Myocyte (in vitro differentiated cells): ENCODE measurements at places on chromosomes 12 and 14.
A peak's percentile ranks its signal among the peaks of the same experiment; 100 is the strongest.

DNA sequence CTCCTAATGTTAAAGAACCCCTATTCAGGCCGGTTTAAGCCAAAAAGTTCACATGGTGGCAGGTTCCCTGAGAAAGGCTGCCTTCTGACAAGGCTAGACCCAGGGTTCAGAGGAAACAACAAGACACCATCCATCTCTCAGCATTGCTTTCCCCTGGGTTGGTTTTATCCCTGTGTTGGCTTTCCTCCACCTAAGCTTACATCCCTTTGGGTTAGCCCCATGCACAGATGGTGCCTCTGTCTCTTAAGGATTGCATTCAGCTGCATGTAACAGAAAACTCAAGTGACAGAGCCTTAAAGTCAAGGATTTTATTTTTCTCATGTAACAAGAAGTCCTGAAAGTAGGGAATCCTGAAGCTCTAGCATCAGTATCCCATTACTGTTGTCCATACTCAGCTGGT lies 42.8 kb upstream of the RIN3 start:
- no peak for DNase-seq

DNA sequence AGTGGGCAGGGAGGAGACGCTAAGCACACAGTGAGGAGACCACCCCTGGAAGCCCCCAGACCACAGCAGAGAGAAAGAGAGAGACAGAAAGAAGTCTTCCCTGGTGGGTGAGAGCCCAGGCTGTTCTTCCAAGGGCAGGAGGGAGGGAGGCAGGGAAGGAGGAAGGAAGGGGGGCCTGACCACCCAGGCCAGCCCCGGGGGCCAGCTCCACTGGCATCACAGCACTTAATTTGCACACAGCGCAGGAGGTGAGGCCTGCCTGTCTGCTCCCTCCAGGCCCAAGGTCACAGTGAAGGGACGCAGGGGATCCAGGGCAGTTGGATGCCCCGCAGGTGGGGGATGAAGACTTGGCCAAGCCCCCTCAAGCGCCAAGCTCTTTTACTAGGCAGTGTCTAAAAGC lies 141.9 kb upstream of the C14orf180 start:
- DNase-seq, result no peak

GRCh38 chr12:54411391-54412241 lies 7.5 kb downstream of the ITGA5 start:
- peak; percentile 87 for DNase-seq

DNA sequence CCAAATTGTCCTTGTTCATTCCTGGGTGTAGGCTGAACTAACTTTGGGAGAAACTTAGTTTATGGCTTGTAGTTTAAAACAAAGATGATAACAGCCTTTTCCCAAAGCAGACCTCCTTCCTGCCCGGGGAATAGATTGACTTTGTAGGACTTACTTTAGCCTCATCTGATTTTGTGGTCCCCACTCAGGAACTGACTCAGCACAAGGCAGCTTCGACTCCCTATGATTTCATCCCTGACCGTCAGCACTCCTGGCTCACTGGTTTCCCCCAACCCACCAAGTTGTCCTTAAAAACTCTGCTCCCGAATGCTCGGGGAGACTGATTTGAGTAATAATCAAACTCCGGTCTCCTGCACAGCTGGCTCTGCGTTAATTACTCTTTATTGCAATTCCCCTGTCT lies 40.1 kb upstream of the DDHD1 start:
- no peak for DNase-seq

- no peak for DNase-seq
These were observed 21.0 kb upstream of the MAP1LC3B2 start for GRCh38 chr12:116538076-116538591.

DNA sequence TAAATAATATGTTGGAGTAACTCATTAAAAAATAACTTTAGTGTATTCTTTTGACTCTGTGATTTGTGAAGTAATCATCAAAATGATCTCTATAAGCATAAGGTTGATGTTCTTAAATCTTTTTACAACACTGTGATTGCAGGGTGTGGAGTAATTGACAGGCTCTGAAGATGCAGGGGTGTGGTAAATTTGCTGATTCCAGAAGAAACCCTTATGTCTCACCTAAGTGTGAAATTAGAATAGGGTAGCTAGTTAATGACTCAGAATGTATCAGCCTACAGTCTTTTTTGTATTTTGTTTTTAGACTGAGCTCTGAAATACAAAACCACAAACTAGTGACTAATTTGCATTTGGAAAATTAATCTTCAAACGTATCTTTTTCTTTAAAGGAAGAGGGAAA lies 5.9 kb downstream of the PRPF39 start:
- DNase-seq, result no peak

DNA sequence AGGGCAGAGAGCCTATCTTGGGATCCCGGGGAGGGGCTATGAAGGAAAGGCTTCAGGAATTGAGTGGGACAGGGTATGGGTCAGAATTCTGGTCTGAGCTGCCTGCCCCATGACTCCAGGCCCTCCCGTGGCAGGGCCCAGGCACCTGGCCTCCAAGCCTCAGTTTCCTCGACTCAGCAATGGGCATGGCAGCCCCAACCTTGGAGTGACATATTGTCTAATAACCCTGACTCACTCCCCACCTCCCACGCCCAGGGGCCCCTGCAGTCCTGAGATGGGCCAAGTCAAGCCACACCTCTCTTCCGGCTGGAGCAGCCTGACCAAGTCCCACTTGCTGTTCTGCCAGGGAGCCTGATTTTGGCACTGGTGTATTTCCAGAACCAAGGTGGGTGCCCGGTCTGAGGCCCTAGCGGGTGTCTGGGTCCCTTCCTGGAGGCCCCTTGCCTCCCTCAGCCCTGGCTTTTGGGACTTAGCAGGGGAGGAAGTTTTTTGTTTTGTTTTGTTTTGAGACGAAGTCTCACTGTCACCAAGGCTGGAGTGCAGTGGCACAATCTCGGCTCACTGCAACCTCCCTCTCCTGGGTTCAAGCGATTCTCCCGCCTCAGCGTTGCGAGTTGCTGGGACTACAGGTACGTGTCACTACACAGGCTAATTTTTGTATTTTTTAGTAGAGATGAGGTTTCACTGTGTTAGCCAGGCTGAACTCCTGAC lies 40.3 kb upstream of the RCOR1 start:
- DNase-seq, result no peak

DNA sequence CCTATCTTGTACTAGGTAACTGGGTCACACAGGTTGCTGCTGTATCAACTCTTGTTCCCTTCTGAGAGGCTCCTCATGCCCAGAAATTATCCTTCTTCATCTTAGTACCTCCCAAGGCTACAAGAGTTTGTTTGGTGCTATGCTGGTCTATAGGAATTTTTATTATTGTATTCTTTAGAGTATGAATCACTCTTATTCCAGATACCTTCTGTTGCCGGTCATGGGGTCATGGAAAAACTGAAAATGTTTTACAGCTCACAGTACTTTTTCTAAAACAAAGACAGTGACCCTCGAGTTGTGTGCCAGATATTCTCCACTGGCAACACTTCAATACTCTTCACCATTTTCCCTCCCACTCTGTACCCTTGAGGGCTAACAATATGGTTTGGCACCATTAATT lies 1598.0 kb upstream of the TMEM132C start:
- DNase-seq, result peak; percentile 18

DNA sequence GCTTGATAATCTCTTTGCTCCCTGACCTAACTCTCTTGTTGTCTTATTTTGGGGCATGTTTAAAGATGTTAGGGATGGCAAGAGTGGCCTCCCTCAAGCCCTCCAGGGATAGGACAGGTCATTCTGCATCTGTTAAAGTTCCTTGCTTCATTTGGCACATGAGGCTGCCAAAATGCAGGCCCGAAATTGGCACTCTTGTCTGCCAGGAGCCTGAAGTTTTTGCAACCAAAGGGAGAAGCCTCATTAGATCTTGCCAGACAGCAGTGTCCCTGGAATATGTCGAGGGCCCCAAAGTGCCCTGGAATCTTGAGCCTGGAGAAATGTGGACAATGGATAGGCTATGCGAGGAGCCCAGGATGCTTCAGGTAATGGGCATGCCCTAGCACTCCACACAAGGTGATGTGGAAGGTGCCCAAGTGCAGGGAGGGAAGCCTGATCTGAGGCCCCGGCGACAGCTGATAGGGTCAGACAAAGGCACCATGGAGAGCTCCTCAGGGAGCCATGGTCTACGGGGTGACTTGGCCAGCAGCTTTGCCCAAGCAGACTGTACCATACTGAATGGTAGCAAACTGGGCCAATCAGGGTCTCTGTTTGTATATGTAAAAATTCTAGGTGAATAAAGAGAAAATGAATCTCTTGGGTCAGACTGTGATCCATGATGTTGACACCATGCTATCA lies 173.0 kb upstream of the WSCD2 start:
- DNase-seq, result no peak

GRCh38 chr12:95608252-95609033 lies 57.2 kb upstream of the USP44 start:
- DNase-seq, result peak; percentile 91

- DNase-seq, result peak; percentile 91
These were observed at the start of gene ARL1 for GRCh38 chr12:101407436-101408345. Gene ARL1, minus strand, starts transcription at chr12:101407772. Its CDS starts 127 bp downstream, at chr12:101407645.

- no peak for DNase-seq
These were observed 180.9 kb downstream of the SRGAP1 start for GRCh38 chr12:64025174-64025958.

DNA sequence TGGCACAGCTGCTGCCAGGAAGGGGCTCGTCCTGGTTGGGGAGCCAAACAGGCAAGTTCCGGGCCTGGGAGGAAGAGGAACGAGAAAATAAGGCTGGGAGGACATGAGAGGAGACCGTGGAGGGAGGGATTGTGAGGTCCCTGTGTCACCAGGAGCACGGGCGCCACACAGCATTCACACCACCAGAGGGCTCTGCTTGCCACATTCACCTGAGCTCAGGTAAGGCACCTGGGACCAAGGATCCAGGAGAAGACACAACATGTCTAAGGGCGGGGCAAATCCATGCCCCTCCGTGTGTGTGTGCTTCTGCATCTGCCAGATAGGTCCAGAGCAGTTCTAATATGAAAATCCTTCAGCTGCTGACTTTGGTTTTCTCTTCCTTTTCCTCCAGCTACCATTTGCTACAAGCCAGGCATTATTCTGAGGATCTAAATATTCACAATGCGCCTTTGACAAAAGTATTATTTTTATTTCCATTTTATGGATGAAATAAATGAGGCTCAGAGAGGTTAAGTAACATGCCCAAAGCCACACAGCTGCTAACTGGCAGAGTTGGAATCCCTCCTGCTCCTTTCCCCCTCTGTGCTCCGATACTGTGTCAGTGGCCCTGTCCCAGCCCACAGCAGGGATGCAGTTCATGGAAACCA lies 14.6 kb downstream of the RAPGEF3 start:
- no peak for DNase-seq

- DNase-seq, result no peak
These were observed 505 bp downstream of the BCL2L2 start for GRCh38 chr14:23307146-23307530.

DNA sequence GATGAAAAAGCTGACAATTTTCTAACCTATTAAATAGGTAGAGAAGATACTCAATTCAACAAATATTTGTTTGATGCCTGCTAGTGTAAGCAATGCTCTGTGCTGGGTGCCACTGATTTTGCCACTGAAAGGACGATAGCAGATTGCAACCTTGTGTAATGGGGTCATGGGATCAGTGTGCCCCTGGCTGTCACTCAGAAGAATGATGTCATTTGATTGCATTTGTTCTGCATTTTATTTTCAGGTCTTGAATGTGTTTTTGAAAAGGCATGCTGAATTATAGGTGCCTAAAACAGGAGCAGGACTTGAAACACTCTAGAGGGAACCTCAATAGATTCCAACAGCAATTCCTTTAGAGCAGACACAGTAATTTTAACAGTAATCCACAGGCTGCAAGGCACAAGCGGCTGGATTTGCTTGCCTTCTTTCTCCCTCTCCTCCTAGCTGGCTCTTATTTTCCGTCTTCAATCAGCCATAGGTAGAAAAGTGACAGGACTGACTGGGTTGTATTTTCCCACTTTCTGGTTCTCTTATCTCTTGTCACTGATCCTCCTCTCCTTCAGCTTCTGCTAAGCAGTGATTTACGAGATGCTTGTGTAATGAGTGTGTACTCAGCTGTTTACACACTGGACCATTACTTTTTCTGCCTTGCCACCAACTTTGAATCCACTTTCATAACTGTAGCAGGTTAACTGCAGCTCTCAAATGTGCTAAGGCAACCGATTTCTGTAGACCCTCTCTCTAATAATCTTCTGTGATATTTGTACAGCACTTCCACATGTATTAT lies 4.1 kb downstream of the PLXNC1 start:
- DNase-seq, result no peak

- peak; percentile 96 for DNase-seq
These were observed 3.7 kb downstream of the IFFO1 start for GRCh38 chr12:6552140-6552551.

DNA sequence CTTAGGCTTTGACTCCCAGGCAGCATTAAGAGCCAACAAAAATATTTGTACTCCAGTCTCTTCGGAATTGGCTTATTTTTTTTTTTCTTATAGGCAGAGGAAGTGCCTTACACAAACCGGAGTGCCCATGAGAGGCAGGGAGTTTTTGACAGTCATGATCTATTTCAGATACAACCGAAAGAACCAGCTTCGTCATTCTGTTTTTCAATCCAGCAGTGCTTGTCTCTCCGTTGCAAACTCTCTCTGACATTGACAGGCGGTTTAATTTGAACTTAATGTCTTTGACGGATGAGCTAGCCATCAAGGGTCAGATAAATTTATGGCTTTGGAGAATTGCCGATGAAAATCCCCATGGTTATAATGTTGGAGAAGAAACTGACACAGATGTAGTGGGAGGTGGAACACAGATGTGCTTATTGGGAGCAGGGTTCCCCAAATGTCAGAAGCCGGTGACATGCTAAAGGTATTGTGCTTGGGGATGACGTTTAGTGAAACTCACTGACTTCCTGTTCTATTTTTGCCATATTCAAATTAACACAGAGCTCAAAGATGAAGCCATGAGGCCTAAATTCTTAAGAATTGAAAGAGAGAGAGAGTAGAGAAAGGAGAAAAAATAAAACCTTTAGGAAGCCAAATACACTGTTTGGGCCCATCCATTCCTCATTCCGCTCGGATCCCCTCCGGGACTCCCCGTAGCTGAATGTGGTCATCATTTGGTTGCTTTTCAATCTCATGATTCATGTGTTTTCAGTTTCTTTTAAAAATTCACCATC lies 59.7 kb downstream of the PLXNC1 start:
- DNase-seq, result no peak

DNA sequence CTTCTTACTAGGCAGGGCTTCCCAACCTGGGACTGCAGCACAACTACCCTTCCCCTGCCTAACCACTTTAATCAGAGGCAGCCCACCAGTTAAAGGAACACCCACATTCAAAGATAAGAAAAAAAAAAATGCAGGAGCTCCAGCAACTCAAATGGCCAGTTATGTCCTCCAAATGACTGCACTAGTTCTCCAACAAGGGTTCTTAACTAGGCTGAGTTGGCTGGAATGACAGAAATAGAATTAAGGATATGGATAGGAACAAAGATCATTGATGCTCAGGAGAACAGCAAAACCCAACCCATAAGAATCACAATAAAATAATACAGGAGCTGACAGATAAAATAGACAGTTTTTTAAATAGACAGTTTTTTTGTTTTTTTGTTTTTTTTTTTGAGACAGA lies 154.2 kb downstream of the PLCZ1 start:
- DNase-seq, result no peak

- DNase-seq, result no peak
These were observed 142.7 kb downstream of the TTLL5 start for GRCh38 chr14:75803765-75804164.

- DNase-seq, result no peak
These were observed 2.8 kb upstream of the AJUBA start for GRCh38 chr14:22984959-22985658.

GRCh38 chr14:22502007-22502406 lies 87.0 kb downstream of the DAD1 start:
- DNase-seq, result no peak

GRCh38 chr14:29814156-29815015 lies 113.3 kb downstream of the PRKD1 start:
- peak; percentile 15 for DNase-seq
